ENCODE measurements at places on chromosomes 2 and 18.
A peak's percentile ranks its signal among the peaks of the same experiment; 100 is the strongest.

DNA sequence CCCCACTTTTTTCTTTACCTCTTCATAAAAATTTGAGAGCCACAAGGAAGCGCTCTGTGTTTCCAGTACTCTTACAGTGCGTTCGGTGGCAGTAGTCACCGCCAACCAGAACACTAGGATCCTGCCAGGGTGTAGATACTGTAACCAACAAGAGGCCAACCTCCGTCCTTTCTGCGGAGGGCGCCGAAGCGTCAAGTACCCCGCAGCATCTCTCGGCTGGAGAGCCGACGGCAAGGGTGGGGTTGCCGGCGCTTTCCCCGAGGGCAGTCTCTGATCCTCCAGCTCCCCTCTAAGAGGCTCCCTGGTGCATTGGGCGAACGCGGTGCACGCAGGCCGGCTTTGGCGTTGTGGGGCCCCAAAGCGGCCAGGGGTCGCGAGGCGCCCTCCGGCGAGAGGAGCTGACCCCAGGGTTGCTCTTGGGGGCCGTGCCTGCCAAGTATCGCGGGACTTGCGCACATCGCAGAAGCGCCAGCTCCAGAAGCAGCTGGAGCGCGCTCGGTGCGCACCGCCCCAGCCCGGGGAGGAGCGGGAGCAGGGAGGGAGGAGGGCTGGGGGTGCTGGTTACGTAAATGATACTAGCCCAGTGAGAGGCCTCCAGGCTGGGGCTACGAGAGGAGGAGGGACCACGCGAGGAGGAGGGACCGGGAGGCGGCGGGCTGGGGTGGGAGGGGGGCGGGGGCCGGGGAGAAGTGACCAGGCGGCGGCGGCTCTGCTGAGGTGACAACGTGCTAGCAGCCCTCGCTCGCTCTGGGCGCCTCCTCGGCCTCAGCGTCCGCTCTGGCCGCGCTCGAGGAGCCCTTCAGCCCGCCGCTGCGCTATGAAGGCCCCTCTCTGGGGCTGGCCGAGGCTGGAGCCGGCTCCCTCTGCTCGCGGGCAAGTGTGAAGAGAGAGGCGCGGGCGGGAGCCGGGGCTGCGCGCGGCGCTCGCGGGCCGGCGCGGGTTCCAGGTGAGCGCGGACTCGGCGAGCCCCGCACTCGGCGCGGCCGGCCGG is at the start of gene GALNT13:
Gene GALNT13, plus strand, starts transcription at position 692 of the 991 bp plus-strand sequence.
- ATAC-seq = peak; percentile 84

DNA sequence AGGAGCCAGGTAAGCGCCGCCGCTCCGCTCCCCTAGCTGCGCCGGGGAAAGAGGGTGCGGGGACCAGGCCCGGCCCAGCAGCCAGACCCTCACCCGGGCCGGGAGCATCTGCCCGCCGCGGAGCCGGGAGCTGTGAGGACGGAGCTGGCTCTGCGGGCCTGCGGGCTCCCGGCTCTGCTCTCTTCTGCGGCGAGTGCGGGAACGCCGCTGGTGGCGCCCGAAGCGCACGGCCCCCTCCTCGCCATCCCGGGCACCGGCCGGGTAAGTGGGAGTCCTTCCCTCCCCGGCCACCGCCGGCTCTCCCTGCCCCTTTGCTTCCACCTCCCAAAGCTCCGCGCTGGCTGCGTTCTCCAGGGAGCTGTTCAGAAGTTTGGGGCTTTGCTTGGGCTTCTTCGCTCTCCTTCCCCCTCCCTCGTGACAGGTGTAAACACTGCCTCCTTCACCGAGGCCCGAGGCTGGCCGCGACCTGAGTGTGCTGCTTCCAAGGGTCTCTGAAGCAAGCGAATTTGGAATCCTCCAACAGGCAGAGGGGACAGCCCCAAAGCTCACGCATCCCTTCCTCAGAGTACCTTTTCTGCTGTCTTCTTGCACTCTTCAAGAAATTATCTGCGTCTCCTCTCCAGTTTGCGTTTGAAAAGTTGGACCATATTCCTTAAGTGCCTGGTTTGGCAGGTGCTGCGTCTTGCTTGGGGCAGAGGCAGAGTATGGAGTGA is 632 bp downstream of the AFTPH start:
- ATAC-seq = peak; percentile 65

DNA sequence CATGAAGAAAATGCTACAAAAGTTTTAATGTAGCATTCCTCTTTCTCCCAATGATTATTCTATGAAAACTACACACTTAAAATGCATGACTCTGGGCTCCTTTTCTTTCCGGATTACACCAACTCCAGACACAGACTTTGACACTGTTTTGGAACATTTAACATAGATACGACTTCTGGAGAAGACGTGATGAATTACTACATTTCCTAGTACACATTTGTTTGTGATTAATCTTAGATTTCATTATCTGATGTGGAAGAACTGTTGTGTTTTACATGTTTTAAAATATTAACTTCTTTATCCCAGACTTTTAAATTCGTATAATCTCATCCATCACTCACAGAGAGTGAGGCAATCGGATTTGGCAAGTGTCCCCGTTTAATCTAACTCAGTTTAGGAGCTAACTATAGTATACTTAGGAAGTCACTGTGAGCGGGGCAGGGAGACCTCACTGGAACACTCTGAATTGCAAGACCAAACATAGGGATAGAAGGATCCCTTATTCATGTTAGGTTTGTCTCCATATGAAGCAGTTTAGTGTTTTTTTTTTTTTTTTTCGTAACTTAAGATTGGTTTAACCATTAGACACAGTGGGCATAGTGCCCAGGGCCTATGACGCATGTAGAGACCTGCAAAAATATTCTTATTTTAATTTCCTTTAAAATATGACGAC is 66.7 kb downstream of the PDE1A start:
- ATAC-seq = peak; percentile 85

DNA sequence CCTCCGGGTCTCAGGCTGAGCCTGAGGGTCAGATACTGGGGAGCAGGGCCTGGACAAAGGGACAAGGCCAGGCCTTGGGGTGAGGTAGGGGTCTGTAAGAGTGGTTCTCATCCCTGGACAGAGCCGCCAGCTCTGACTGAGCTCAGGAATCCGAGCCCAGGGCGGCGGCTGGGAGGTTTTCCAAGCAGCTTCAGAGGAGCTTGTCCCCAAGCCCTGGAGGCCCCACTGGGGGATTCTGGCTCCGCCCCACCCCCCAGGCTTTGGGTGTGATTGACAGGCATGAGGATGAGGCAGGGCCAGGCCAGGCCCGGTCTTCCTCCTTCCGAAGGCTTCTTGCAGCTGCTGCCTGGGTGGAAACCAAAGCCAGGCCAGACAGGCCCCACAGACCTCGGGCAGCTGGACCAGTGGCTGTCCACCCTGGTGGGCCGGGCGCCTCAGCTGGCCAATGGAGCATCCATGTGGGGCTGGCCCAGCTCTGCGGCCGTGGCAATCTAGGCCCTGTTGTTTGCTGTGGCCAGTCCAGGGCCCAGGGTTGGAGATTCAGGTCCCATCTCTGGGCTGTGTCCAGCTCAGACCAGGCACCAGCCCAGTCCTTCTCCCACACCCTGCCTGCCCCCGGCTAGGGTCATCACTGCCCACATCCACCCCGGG is 23.1 kb upstream of the GPC1 start:
- ATAC-seq = no peak

DNA sequence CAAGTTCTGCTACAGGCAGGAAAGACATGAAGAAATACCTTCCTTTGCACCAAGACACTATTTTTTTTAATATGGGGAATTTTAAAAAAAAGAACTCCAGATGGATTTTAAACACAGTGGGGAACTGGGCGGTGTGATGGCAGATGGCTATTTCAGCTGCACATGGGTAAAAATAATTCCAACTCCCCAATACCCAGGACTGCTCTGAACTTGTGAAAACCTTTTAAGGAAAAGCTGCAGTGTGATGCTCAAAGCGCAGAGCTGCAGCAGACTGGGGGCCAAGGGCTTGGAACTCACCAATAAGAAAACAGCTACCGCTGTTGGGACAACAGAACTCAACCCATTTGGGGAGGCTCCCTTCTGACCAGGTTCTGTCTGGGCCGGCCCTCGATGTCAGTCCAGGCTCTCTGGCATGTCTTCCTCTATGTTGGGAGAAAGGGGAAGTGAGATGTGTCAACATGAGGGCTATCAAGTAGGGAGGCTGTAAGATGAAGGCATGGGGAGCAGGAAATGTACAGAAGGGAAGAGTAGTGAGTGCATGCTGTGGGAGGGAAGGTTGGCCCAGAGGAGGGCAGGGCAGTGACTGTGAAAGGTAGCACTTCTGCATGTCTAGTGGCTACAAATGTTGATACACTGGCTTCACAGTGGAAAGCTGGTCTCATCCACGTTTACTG is 64.0 kb upstream of the SLC14A2 start:
- ATAC-seq = no peak

- no peak for ATAC-seq
Observed at GRCh38 chr18:76386886-76387285, 108.2 kb downstream of the ZNF516 start.

DNA sequence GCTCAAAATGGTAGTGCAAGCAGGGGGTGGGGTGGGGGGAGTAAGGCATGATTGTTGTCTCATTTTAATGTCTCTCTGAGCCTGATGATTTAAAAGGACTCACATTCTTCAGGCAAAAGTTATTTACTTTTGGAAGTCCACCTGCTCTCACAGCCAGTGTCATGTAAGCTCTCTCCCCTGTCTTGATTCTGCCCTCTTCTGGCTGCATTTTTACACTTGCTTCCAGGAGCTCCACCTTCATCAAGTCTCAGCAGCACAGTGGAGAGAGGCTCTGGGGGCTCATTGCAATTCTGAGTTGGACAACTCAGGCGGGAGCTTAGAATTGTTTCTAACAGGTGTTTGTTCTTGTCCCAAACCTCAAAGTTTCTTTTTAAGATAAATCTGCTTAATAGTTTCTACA is 39.2 kb downstream of the GNAL start:
- no peak for ATAC-seq

DNA sequence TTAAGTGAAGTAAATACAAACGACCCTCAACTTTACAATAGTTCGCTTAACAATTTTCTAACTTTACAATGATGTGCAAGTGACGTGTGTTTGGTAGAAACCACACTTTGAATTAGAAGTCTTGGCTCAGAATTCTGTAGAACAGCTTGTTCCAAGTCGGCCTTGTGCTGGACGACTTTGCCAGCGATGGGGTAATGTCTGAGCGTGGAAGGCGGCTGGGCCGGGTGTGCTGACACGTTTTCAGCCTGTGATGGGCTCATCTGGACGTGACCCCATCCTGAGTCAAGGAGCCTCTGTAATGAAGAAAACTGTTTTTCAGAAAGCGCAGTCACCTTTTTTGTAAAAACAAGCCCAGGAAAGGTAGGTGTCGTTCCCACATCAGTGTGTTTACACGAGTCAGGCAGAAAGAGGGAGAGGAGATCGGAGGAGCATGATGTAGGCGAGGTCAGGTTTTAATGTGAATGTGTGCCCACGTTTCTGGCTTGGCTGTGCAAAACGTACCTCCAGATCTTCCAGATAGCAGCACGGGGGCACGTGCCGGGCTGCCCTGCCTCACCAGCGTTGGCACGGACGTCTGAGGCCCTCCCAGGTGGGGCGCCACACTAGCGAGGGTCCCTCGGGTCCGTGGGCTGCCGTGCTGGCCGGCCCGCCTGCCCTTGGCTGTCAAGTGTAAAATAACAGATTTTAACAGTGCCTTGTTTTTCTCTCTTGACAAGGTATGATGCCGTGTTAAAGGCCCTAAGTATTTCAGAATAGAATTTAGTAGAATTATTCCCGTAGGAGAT is 54.6 kb downstream of the CTDP1 start:
- no peak for ATAC-seq

GRCh38 chr2:226423498-226423960 is 376.1 kb downstream of the IRS1 start:
- ATAC-seq = peak; percentile 80

DNA sequence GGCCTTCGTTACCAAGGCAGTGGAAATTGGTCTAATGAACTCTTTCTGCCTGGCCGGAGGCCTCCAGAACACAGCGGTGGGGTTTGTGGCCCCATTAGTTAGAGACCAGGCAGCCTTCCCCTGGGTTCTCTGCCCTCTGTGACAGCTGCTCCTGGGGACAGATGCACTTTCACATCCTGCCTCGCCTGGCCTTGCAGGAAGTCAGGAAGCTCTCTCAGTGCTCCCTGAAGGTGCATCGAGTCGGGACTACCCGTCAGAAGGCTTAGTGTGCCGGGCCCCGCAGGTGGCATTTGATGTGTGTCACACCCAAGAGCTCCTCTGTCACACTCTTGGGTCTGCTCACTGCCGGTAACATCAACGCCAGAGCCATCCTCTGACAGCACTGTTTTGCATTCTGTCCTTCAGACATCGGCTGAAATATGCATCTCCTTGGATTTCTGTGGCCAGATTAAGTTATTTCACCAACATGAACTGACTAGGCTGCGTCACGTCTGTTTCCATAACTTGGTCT is 158.3 kb downstream of the LDLRAD4 start:
- no peak for ATAC-seq

DNA sequence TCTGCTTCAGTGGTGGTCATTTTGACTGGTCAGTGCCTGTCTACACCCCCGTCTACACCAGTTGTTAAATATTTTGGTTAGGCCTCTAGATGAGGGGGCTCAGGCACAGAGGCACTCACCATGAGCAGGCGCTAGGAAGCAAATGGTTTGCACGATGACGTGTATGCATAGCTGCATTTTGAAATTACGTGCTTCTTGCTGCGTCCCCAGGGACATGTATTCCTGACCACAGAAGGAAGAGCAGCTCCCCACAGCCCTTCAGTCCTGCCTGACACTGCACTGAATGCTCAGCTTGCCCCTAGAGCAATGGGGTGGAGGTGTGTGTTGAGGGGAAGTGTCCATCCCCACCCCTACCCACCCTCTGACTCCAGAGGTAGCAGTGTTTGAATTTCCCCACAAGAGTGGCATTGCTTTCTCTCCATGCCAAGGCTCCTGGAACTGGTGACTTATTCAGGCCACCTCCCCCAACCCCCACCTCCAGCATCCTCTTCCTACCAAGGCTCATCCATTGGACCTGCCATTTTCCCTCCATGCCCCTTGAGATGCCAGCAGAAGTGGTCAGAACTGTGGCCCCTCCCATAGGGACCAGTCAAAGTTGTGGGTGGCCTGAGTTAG is 11.4 kb upstream of the ZAP70 start:
- ATAC-seq = no peak

- peak; percentile 89 for ATAC-seq
Observed at GRCh38 chr2:227870710-227871374, 589 bp upstream of the DAW1 start.

DNA sequence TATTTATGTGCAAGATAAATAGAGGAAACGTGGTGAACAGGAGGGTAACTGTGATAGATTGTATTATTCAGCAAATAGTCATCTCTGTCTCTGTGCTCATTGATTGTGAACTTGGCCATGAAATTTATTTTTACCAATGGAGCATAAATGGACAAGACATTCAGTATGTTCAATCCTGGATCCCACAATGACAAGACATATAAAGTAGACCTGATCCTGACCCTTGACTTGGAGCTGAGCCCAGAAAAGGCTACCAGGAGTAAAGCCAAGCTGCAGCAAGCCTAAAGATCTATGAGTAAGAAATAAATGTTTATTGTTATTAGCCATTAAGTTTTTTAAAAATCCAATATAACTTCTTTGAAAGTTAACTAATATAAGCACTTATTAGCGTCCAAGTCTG is 531.2 kb downstream of the PIK3C3 start:
- no peak for ATAC-seq

- no peak for ATAC-seq
Observed at GRCh38 chr2:120564213-120565094, 171.2 kb upstream of the GLI2 start.

- ATAC-seq = no peak
Observed at GRCh38 chr2:65711863-65712262, 279.5 kb upstream of the SPRED2 start.

- ATAC-seq = no peak
Observed at GRCh38 chr18:31760695-31761094, at the start of gene SLC25A52. Gene SLC25A52 (minus strand): TSS chr18:31760880. CDS start chr18:31760661, 219 bp downstream.

GRCh38 chr2:235168174-235168979 is 216.6 kb downstream of the SH3BP4 start:
- no peak for ATAC-seq

Measured in SK-N-SH treated with all-trans-retinoic acid at 6 μM for 48 hours (cell line).